ENCODE measurements at places on chromosomes 3 and 15.

- DNase-seq = no peak
Observed at GRCh38 chr3:177201700-177202397, 4.6 kb upstream of the TBL1XR1 start.

- DNase-seq = no peak
Observed at GRCh38 chr3:54633444-54634121, 294.3 kb downstream of the LRTM1 start.

DNA sequence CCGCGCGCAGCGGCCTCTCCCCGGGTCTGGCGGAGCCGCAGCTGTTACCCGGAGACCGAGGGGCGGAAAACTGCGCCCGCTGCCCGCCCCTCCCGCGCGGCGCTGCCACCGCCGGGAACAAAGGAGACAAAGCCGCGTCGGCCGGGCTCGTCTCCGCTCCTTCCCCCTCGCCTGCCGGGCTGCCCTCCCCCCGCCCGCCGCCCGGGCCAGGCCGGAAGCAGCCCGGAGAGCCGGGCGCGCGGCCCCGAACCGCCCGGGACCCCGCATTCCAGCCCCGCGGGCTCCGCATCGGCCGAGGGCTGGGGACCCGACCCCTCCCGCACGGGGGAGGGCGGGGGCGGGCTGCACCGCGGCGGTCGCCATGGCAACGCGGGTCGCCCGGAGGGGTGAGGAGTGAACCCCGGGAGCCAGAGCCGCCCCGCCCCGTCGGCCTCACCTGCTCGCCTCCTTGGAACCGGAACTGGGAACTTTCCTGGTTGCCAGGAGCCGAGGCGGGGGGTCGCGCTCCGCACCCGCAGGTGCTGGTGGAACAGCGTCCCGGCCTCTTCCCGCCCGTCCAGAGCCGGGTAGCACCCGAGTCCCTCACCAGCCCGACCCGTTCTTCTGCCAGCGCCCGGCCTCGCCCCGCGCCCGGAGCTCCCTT, 448 bp downstream of the PLXNB1 start:
- DNase-seq = no peak

DNA sequence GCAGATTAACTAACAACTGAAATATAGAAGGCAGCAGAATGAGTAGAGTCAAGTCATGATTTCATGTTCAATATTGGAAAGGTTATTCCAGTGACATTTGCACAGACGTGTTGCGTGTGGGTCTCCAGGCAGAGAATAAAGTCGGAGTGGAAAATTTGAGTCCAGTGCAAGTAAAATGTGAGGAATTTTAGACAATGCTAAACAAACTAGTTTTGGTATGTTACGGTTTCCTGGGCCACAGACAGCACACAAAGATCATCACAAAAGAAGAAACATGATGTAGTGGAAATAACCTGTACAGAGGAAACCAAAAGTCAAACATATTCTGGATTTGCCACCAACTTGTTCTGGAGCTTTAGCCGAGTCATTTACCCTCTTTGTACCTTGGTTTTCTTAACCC, 367 bp downstream of the OR4F6 start:
- no peak for DNase-seq

- DNase-seq = no peak
Observed at GRCh38 chr3:179719048-179719734, 66.4 kb downstream of the USP13 start.

GRCh38 chr15:101121511-101122090, 130.2 kb downstream of the CHSY1 start:
- DNase-seq = peak; percentile 2

DNA sequence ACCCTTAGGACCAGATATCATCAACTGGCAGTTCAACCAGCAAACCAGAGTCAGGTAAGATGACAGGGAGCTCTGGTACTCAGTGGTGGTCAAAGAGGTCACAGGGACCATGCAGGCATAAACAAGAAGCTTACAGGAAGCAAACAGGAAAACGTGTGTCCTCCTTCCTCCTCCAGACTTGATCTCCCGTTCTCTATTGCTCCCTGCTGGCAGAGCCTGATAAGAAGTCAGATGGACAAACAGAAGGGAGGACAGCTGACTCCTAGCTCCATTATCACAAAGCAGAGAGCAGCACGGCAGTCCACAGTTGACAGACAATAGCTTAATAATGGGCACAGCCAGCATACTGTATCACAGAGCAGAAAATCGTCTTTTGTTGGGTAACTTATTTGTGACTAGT, 156.5 kb upstream of the SLC2A2 start:
- no peak for DNase-seq

- no peak for DNase-seq
Observed at GRCh38 chr3:127962937-127963336, 47.9 kb downstream of the KBTBD12 start.

DNA sequence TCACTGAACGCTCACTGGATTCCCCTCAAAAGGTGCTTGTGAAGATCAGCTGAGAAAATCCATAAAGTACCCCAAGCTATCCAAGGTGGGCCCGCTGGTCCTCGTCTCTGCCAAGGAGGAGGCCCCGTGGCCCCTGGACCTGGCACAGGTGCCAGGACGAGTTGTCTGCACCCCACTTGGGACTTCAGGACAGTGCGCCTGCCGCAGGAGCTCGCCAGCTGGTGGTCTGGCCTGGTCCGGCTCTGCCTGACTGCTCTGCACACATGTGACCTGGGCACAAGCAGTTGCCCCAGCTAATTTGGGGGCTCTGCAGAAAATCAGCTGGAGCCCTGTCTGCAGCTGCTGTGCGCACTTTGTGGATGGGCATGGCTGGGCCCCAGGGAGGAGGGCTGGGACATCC, 159.9 kb downstream of the NSMCE3 start:
- no peak for DNase-seq

DNA sequence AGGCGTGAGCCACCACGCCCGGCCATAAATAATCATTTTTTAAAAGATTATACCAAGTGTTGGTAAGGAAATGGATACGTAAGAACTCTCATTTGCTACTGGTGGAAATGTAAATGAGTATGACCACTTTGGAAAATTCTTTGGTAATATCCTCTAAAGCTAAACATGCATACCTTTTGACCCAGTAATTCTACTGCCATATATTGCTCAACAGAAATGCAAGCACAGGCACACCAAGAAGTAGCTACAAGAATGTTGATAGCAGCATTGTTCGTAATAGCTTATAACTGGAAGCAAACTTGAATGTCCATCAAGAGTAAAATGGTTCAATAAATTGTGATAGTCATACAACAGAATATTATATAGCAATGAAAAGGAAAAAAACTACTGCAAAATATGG, 4.8 kb upstream of the CASR start:
- DNase-seq = no peak

- DNase-seq = no peak
Observed at GRCh38 chr15:88331291-88331690, 74.8 kb upstream of the NTRK3 start.

GRCh38 chr3:194928227-194928626, 242.5 kb downstream of the FAM43A start:
- DNase-seq = no peak

- DNase-seq = no peak
Observed at GRCh38 chr3:49387721-49388120, 24.1 kb downstream of the RHOA start.

- no peak for DNase-seq
Observed at GRCh38 chr3:153113541-153113940, 48.5 kb upstream of the RAP2B start.

DNA sequence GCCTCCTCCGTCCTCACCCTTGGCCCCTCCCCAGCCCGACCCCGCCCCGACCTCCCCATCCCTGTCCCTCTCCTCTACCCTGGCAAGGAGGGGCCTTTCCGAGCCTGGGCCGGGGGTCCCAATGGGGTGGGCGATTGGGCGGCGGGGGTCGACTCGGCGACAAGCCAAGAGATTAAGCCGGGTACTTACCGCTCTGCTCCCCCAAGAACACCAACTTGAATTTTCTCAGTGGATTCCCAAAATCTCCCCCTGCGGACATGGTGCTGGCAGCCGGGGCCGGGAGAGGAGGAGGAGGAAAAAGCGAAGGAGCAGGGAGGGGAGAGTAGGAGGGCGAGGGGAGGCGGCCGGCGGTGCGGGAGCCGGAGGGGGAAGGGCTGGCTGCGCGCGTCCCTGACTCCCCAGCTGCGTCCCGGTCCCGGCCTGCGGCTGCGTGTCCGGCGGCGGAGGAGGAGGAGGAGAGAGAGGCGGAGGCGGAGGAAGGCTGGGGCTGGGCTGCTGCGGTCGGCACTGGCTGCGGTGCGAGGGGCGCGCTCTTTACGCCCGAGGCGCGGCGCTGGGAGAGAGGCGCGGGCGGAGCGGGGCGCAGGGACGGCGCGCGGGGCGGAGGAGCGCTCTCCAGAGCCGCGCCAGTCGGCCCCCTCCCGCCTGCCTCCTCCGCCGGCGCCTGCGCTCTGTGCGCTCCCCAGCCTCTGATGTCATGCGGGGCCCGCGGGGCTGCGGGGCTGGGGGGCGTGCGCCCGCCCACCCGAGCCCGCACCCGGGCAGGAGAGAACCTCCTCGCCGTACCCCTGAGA, at the start of gene RAB6B:
Gene RAB6B (minus strand): TSS at position 675 of the 794 bp plus-strand sequence. CDS start 416 bp downstream, at position 259.
- peak; percentile 21 for DNase-seq

DNA sequence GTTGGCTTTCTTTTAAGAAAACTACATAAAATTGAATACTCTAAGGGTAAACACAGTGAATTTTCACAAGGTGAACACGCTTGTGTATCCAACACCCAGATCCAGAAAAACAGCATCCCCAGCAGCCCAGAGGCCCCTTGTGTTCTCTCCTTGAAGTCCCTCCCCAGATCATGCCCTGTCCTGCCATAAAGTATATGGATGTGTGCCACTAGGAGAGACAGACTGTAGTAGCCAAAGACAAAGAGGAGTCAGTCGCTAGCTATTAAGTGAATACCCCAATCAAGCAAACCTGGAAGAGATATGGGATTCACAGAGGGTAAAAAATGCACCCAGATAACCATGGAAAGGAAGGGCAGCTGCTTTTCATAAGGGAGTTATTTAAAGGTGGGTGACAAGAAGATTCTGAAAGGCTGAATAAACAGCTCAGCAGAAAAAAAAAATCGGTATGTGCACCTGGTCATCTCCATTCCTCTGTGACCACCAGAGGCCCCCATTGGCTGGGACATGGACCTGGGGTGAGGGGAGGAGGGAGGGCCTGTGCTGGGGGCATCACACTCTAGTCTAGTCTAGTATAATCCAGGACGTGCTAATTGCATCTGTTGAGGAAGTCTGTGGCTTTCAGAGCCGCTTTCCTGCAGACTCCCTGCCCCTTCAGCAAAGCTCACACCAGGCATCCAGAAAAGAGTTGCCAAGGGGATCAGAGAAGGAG, 167.3 kb upstream of the NDN start:
- peak; percentile 16 for DNase-seq

- no peak for DNase-seq
Observed at GRCh38 chr3:183006396-183007002, 26.2 kb upstream of the DCUN1D1 start.

- DNase-seq = no peak
Observed at GRCh38 chr15:76147906-76148570, 88.3 kb downstream of the TMEM266 start.

- DNase-seq = no peak
Observed at GRCh38 chr3:159831466-159831865, 157.2 kb upstream of the IL12A start.

GRCh38 chr15:40136470-40137302, 24.2 kb upstream of the BUB1B start:
- no peak for DNase-seq

DNA sequence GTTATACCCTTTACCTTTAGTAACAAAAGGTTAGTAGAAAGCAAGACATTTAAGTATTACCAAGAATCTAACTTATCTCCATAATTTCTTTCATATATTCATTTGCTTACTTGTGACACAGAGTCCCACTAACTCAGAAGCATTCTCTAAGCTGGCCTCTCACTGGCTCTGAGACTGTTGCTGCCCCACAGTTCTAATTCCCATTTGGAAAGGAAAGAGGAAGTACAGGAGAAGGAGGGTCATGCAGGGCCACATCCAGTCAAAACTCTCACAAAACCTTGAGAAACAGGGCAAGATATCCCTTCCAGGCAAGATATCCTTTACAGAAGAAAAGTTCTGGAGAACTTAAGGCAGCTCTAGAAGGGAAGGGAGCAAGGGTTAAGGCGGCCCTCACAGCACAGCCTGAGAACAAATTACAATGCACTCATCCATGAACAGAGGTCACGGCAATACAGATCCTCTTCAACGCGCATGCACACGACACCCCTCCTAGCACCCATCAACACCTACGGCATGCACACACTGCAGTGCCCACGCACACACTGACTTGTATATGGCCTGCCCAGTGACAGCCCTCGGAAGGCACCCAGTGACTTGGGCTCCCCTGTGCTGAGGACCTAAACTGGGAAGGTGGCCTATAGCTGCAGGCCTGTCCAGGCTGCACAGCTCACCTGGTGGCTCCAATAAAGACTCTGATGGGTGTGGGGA, 13.0 kb upstream of the MYO5C start:
- DNase-seq = no peak

DNA sequence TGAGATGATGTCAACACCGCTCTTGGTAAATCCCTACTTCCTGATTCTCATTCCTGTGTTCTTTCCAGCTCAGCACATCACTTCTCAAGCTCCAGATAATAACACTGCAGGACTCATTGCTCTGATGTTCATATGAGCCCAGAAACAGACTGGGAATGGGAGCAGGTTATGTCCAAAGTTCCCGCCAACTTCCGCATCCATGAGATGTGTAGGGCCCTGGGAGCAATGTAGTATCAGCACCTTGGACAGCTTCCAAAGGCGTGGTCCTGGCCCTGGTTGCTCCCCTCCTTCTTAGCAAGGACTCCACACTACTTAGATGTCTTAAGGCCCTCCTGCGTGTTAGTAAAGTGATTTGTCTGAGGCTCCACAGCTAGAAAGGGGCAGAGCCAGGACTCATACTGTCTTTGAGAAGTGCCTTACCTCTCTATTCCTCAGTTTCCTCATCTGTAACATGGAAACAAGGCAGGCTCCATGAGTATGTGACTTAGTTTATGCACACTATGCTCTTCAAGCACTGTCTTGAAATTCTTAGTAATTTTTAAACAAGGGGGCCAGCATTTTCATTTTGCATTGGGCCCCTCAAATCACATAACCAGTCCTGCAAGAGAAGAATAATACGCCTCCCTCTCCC, 27.9 kb upstream of the SLC6A1 start:
- DNase-seq = no peak

GRCh38 chr3:69781593-69781992, 42.3 kb downstream of the MITF start:
- no peak for DNase-seq

DNA sequence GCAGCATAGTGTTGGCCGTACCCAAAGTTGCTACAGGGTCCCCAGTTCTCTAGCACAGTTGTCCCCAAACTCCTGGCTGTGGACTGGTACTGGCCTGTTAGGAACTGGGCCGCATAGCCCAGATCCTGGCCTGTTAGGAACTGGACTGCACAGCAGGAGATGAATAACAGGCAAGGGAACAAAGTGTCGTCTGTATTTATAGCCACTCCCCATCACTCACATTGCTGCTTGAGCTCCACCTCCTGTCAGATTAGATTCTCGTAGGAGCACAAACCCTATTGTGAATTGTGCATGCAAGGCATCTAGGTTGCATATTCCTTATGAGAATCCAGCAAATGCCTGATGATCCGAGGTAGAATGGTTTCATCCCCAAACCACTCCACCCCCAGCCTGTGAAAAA, 604.0 kb upstream of the LMCD1 start:
- DNase-seq = no peak

- no peak for DNase-seq
Observed at GRCh38 chr3:55720614-55721013, 233.5 kb upstream of the WNT5A start.

All from NCI-H2227 treated with DMSO at 0.1 percent for 48 hours (cell line).